ENCODE measurements at places on chromosomes 3 and 15. TPM values are rescaled to one million over a fixed set of nuclear protein-coding genes. Genes with fewer than 3 reads are reported as not detected.

The PRSS50 gene
- not detected for polyA plus RNA-seq

The ISL2 gene
- polyA plus RNA-seq = not detected

The MELTF gene
- 6.0 TPM for polyA plus RNA-seq

The RLBP1 gene
- polyA plus RNA-seq = not detected

The FRMD4B gene
- 48.0 TPM for polyA plus RNA-seq

The STRIT1 gene
- not detected for polyA plus RNA-seq

The FBXW12 gene
- polyA plus RNA-seq = not detected

The KLF15 gene
- polyA plus RNA-seq = 0.04 TPM

The ADAMTS9 gene
- 0.43 TPM for polyA plus RNA-seq

The PTX3 gene
- polyA plus RNA-seq = 0.16 TPM

The IGF1R gene
- polyA plus RNA-seq = 13.3 TPM

The ANKDD1A gene
- 0.96 TPM for polyA plus RNA-seq

The CYP1A1 gene
- polyA plus RNA-seq = 4.8 TPM

The MESP2 gene
- 0.22 TPM for polyA plus RNA-seq

The NCBP2 gene
- polyA plus RNA-seq = 58.8 TPM

The GOLGA6L7 gene
- not detected for polyA plus RNA-seq

The SLC30A4 gene
- polyA plus RNA-seq = 3.8 TPM

The CHRM5 gene
- polyA plus RNA-seq = not detected

The TATDN2 gene
- polyA plus RNA-seq = 13.8 TPM

The GOLGA8J gene
- not detected for polyA plus RNA-seq

The ABI3BP gene
- polyA plus RNA-seq = 0.59 TPM
